ENCODE measurements at places on chromosomes 6 and 20.

- no peak for DNase-seq
Measured at GRCh38 chr20:1887321-1887720, 7.9 kb upstream of the SIRPA start.

DNA sequence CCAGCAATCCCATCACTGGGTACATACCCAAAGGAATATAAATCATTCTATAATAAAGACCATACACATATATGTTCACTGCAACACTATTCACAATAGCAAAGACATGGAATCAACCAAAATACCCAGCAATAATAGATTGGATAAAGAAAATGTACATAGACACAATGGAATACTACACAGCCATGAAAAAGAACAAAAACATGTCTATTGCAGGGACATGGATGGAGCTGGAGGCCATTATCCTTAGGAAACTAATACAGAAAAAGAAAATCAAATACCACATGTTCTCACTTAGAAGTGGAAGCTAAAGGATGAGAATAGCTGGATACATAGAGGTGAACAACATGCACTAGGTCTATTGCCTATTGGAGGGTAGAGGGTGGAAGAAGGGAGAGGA, 674.6 kb downstream of the PHF3 start:
- no peak for DNase-seq

DNA sequence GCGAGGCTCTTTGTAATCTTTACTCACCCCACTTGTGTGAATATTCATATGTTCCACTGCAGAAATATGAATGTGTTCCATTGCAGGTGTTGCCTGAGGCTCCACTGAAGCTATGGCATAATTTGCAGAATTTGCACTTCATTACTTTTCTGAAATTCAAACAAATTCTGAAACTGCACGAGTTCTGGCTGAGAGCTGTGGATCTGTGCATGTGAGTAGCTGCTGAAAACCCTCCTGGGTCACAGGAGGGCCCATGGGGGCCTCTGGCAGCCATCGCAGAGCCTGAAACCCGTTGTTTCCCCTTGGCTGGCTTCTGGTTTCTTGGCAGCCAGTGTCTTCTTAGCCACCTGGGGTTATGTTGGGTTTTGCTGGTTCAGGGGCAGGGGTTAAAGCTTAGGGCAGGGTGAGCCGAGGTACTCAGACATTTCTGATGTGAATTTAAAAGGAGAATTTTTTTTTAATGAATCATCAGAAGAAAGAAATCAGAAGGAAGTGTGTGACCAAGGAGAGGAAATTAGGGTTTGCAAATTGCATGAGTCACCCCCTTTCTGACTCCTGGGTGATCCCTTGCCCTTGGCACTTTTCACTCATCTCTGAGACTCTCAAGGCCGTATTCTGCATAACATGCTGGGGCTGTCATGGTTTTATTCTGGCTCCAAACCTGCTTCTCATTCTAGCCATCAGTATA, 40.6 kb downstream of the TOX2 start:
- peak; percentile 59 for DNase-seq

DNA sequence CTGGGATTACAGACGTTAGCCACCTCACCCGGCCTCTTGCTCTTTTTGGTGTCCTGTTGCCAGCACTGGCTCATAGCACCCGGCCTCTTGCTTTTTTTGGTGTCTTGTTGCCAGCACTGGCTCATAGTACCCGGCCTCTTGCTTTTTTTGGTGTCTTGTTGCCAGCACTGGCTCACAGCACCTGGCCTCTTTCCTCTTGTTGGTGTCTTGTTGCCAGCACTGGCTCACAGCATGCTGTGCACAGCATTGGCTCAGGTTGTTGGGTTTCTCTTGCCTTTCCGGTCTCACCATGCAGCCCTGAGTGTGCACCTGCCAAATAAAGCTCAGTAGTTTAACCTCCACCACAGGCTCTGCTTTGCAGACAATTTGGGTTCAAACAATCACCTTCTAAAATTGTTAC, 208.2 kb downstream of the THBS2 start:
- no peak for DNase-seq

DNA sequence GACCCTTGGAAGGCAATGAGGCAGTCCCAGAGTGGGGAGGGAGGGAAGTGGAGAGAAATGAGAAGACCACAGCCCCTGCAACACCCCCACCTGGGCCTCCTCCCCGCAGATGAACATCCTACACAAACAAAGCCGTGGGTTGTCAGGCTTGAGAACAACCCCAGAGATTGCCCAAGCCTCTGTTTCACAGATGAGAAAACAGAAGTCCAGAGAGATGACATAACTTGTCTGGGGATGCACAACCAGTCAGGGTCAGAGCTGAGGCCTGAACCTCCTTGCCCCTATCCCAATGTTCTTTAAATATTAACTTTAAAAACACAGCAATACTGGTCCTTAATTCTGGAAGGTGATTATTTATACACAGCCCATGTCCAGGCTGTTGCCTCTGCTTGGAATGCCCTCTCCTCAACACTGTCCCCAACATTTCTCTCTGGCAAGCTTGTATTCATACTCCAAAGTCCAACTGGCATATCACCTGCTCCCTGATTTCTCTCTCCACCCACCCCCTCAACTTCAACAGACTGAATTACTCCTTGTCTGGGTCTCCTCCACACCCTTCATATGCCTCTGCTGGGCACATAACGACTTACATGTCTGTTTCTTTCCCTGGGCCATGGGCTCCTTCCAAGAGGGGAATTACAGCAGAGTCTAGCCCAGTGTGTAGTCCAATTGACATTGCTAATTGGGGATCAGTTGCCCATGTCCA, 135.5 kb upstream of the LRFN2 start:
- DNase-seq: peak; percentile 74

DNA sequence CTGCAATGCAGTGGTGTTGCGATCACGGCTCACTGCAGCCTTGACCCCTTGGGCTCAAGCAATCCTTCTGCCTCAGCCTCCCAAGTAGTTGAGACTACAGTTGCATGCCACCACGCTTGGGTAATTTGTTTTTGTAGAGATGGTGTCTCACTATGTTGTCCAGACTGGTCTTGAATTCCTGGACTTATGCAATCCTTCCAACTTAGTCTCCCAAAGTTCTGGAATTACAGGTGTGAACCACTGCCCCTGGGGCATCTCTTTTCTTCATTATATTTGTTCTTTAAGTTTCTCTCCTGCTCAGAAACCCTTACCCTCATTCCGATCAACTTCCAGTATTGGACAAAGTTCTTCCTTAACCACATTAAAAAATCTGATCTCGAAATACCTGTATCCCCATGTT, 44.7 kb upstream of the DEK start:
- no peak for DNase-seq

DNA sequence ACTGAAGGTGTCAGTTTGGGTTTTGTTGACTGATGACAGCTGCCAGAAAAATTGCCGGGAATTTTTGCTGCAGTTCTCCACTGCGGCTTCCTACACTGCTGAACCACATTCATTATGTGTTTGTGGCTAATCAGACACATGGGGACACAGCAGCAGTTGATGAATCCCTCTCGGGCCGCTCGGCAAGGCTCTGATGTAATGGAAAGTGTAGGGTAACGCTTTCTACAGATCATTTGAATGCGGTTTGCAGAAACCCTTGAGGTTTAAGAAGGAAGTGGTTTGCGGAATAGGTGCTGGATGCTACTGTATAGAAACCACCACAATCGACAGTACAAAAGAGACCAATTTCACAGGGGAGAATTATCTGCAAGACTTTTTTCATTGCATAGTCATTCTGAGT, 138.7 kb upstream of the SASH1 start:
- peak; percentile 60 for DNase-seq

GRCh38 chr20:13493143-13493542, 145.6 kb downstream of the TASP1 start:
- no peak for DNase-seq

- DNase-seq: no peak
Measured at GRCh38 chr6:163759542-163759941, 345.0 kb downstream of the QKI start.

GRCh38 chr6:106670236-106670635, 40.9 kb downstream of the QRSL1 start:
- DNase-seq: no peak

DNA sequence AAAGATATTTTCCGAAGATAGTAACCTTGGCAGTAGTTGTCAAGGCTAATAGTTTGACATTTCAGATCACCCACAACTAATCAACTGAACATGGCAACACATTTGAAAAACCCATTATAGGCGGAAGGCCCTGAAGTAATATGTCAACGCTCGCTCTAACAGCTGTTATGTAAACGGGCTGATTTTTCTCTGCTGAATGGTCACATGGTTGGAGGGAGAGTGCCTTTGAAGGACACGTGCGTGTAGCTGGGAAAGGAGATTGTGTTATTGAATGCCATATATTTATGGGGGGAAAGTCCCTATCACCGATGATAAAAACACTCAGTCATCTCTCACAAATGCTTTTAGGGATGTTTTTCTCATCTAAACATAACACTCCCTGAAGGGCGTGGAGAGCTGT, 160.0 kb upstream of the RALGAPA2 start:
- no peak for DNase-seq

DNA sequence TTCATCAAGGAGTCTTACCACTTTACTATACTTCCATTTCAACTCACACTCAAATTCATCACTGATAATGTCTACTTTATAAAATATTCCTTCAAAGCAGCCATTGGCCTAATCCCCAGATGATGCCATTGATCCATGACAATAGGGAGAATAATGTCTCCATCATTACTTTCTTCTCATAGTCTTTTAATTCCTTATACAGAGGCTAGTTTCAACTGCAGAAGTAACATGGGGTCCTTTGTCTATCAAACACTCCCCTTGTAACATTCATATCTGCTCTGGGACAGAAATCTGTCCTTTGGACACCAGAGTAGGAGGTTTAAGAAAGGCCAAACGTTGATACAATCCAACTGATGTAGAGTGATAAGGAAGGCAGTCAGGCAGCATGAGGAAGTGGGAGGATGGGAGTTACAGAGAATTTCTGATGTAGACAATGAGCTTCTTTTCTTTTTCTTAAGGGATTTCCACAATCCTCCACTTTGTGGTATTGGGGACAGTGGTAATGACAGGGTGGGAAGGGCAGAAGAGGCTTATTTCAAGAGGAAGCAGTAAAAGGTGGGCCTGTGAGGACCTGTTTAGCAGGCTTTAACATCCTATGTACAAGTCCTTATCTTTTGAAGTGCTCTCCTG, 18.9 kb upstream of the HLA-DOA start:
- DNase-seq: peak; percentile 34

DNA sequence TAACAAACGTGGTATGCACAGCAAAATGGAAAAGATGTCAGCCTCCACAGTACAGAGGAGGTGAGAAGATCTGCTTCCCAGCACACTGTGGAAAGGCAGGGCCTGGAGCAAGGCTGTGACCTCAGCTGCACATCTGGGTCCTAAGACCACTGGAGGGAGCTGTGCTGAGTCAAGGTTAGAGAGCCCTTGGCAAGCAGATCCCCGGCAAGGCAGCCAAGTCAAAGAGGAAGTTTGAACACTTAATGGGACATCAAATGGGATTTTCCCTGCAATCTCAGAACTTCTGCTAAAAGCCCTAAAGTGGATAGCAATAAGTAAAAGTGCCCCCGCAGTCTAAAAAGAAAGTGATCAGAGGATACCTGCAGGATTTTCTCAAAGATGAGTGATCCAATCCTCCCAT, 39.5 kb downstream of the UNC5CL start:
- peak; percentile 93 for DNase-seq

DNA sequence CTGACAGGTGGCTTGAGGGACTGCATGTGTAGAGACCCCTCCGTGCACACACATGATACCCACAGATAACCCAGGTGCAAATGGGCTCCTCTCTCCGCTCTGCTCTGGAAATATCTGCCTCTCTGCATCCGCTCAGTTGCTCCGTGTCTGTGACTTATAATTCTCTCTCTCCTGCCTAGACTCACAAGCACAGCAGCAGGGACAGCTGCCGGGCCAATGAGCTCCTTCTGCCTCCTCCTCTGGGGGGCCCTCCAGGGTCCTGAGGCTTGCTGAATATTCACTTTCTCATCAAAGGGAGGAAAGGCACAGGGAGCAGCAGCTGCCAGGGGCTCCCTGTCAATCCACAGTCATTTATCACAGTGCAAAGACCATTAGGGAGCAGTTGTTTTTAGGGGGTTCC, 24.1 kb downstream of the LRFN2 start:
- DNase-seq: no peak

- DNase-seq: no peak
Measured at GRCh38 chr20:8862092-8862491, 206.8 kb upstream of the PLCB4 start.

GRCh38 chr6:41763470-41763869, 16.2 kb downstream of the FRS3 start:
- DNase-seq: peak; percentile 78

- no peak for DNase-seq
Measured at GRCh38 chr6:144344646-144345045, 59.5 kb downstream of the UTRN start.

DNA sequence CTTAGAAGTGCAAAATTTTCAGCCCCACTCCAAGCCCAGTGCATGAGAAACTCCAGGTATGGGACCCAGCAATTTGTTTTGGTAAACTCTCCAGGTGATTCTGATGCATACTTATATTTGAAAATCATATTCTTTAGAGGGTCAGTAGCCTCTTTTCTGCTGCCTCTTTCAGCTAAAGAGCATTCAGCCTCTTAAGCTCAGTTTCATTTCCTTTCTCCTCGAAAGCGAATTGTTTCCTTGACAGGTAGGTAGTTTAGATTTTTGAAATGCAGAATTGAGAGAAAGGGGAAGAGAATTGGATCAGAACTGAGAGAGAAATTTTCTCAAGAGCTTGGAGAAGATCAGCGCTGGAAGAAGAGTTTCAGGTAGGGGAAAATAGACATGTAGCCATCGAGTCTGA, 995.8 kb upstream of the FLRT3 start:
- DNase-seq: no peak

- no peak for DNase-seq
Measured at GRCh38 chr6:103587722-103588121, 1272.0 kb downstream of the HACE1 start.

GRCh38 chr6:44732243-44732642, 344.7 kb downstream of the CDC5L start:
- DNase-seq: no peak

DNA sequence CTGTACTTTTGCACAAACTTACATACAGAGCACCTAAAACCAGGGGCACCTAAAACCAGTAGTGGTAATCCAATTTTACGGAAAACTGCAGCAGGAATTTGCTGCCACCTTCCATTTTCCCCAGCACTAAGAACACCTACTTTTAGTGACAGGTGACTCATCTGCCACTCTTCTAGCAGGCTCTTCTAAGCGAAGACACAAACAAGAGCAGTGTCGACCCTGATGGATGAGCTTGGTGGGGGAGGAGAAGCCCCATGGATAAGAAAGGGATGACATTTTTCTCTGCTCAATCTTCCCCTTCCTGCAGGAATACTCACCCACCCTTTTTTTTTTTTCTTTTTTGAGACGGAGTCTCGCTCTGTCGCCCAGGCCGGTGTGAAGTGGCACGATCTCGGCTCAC, 116.9 kb downstream of the GMPR start:
- DNase-seq: no peak

DNA sequence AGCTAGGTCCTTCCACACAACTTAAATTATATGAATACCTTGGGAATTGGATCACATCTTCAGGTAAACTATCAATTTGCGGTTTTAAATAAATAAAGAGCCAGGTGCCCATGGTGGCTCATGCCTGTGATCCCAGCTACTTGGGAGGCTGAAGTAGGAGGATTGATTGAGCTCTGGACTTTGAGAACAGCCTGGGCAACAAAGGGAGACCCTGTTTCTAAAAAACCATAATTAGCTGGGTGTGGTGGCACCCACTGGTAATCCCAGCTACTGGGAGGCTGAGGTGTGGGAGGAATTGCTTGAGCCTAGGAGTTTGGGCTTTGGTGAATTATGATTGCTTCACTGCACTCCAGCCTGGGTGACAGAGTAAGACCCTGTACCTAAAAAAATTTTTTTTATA, 3.4 kb downstream of the GMNN start:
- DNase-seq: no peak

All from suppressor macrophage (primary cell).